ENCODE measurements at places on chromosomes 5 and 9. TPM values are rescaled to one million over a fixed set of nuclear protein-coding genes. Genes with fewer than 3 reads are reported as not detected.
A peak's percentile ranks its signal among the peaks of the same experiment; 100 is the strongest.

ZBED3 gene
- 3.1 TPM for total RNA-seq

CDK5RAP2 gene
- total RNA-seq = 42.2 TPM

WWC1 gene
- total RNA-seq = 17.9 TPM

EQTN gene
- total RNA-seq = not detected

CD72 gene
- total RNA-seq = not detected

C5orf52 gene
- total RNA-seq = not detected

NDST1 gene
- total RNA-seq = 22.1 TPM

DNA sequence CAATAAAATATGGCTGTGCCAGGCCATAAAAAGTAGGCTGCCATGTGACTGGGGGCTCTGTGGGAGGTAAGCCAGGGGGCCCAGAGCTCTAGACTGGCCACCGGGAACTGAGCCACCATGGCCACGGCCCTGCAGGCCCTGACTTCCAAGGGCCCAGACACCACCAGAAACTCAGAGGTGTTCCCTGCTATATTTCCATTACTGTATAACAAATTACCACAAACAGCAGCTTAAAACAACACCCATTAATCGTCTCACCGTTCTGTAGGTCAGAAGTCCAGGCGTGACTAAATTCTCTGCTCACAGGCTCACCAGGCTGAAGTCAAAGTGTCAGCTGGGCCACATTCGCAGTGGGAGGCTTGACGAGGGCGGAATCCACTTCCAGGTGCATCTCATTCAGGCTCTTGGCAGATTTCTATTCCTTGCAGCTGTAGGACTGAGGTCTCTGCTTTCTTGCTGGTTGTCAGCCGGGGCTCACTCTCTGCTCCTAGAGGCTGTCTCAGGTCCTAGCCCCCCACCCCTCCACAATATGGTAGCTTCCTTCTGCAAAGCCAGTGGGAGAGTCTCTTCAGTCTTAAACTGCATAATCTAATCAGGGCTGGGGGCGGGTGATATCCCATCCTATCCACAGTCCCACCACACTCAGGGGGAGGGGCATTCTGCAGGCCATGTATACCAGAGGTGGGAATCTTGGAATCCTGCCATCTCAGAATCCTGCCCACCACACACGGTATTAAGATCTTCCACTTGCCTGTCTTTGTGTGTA lies 125.4 kb downstream of the C5orf15 start:
- no peak for DNase-seq

DNA sequence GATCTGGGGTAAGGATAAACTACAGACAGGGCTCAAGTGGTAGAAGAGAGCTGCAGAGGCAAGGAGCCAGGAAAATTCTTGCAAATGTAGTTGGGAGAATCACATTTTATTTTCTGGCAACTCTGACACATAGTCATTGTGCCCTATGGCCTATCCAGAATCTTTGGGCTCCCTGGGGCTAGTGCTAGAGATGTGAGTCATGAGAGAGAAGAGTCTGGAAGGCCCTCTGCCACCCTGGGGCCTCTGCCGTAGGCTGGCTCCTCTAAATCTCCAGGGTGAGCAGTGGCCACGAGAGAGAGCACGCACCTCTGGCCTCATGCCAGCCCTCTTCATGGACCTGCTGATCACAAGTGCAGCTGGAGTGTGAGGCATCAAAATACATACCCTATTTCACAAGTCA lies 74.3 kb upstream of the SSBP2 start:
- DNase-seq = no peak

- no peak for DNase-seq
These were observed 344.2 kb downstream of the SPATA31D1 start for GRCh38 chr9:82332774-82333152.

DNA sequence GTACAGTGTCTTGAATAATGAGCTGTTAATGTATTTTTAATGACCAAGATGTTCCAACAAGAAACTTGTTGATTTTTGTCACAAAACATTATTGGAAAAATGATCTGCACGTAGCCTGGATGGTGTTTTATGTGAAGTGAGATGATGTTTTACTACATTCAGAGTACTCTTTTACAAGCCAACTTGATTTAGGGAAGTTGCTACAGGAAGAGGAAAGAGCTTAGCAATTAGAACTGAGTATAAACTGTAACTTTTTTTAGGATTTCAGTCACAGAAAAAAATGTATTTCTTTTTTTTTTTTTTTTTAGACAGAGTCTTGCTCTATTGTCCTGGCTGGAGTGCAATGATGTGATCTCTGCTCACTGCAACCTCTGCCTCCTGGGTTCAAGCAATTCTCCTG lies 113.6 kb upstream of the ADRA1B start:
- DNase-seq = no peak

DNA sequence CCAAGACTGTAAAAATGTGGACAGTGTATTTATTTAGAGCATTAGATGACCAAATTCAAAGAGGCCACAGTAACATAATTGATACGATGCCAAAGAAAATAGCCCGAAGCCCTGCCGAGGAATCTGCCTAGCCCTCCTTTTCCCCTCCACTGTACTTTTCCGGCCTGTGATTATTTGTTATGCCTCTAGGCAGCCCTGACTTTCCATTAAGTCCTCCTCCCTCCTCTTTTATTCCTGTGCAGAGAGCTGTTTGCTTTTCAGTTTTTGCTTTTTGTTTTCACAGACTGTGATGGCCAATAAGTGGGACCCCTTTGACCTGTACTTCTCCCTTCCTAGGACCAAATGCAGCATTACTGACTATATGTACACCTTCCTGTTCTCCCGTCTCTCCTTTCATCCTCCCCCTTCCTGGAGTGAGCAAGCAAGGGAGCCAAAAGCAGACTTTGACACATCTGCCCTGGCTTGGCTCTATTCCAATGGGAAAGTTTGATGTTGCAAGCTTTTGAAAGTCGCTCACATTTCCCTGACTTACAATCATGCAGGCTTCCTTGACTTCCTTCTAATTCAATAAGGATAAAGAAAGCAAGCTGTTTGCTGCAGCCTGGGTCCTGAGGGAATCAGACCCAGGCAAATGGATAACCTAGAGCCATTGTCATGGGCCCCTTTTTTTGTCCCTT lies 76.1 kb downstream of the NREP start:
- peak; percentile 90 for DNase-seq

GRCh38 chr5:56693220-56693579 lies 122.1 kb upstream of the MAP3K1 start:
- no peak for DNase-seq
